Effector CD8-positive, alpha-beta T cell (primary cell): ENCODE measurements at places on chromosomes 3 and 15.

DNA sequence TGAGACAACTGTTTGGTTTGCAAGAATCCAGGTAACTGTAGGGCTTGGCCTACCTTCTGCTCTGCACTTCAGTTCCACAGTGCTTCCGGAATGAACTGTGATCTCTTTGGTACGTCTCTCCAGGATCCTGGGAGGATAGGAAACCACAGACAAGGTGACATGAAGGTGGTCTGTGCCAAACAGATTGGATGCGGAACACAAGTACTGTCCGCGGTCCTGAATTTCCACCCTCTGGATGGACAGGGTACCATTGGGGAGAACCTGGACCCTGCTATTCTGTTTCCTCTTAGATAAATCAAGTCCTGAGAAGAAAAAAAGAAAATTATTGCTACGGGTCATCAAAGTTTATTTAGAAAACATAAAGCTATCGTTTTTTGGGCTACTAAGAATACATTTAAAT lies 17.3 kb downstream of the IGSF10 start:
- DNase-seq = no peak

DNA sequence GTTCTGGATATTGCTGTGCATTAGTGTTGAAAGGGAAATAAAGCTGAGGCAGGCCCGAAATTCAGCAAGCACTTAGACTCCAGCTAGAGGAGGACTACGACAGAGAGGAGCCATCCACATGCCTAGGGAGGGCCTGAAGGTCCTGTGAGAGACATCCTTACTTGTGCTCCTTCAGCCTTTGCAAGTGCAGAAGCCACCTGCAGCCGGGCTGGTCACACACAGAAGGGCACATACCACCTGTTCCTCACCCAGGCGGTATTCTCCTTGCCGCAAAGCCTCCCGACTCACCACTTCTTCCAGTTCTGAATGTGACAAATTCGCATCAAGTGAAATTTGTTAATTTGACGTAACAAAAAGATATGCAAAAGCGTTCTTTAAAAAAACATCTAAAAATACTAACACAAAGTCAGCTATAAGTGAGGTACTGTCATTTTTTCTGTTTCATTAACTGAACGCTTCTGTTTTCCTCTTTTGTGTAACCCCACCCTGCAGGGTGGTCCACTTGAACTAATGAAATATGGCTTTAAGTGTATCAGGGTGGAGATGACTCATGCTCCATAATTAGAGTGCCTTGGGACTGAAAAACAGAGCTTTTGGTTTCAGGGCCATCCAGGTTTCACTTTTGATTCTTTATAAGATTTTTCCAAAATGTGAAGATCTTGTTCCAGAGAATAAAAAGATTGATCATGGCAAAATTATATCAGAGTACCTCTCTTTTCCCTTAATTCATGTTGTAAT lies 467.9 kb upstream of the ATP11B start:
- no peak for DNase-seq

- no peak for DNase-seq
Measured at GRCh38 chr15:82995076-82995475, 9.1 kb downstream of the RAMAC start.

DNA sequence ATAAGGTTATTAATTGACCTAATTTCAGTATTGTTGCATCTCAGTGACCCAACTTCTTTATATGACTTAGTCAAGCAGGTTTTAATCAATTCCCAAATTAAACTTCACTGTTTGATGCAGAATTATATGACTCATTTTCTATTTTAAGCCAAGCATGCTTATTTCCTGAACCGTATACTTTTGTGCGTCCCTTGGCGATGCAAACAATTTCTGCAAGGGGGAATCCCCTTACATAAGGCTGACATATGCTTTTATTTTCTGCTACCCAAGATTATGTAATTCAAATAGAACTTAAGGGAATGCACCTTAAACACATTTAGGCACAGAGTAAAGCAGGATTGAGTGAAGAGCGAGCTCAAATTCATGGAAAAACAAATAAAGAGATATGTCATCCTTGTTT lies 303.9 kb downstream of the PDCD6IP start:
- DNase-seq = no peak

DNA sequence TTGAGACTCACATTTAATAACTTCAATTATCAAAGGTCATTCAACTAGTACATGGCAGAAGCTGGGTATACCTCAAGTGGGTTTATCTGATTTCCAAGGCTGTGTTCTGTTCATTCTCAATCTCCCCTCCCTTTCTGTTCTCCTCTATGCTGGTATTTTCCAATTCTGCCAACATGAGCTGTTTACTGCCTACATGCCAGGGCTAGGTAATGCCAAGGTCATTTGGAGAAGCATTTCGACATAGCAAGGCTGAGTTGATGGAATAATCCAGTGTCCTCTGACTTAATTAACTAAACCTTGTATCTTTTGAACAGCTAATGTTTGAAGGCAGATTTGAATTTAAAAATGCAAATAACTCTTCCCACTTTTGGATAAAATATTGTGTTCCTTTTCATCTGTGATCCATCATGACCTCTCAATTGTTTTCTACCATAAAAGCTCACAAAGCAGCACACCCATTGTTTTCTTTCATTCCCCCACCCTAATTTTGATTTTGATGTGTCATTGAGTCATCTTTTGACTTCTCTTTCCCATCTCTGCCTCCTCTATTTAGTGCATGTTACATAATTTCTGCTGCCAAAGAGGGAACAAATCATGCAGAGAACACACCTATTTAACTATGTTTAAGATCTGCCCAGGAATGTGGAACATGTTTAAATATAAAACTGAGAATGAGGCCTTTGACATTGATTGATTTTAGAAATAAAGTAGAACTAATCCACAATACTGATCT lies 308.8 kb upstream of the NR2E3 start:
- no peak for DNase-seq

- no peak for DNase-seq
Measured at GRCh38 chr3:183626877-183627594, 8.4 kb upstream of the KLHL24 start.

GRCh38 chr15:73792415-73792814 lies 39.3 kb upstream of the INSYN1 start:
- DNase-seq = no peak

DNA sequence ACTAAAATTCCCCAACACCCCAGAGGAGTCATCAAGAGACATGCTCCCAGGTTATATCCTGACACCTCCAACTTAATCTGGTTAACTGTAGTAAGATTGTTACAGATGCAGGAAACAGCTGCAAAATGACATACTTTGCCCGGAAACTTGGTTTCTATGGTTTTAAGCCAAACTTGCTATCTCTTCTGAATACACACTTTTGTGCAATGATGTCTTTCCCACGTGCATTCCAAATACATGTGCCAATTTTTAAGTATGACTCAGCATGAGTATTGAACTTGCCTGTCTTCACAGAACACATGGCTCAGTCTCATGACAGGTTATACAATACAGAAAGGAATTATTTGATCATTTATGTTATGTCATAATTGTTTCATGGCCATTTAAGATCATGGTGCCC lies 207.0 kb upstream of the DCBLD2 start:
- no peak for DNase-seq

DNA sequence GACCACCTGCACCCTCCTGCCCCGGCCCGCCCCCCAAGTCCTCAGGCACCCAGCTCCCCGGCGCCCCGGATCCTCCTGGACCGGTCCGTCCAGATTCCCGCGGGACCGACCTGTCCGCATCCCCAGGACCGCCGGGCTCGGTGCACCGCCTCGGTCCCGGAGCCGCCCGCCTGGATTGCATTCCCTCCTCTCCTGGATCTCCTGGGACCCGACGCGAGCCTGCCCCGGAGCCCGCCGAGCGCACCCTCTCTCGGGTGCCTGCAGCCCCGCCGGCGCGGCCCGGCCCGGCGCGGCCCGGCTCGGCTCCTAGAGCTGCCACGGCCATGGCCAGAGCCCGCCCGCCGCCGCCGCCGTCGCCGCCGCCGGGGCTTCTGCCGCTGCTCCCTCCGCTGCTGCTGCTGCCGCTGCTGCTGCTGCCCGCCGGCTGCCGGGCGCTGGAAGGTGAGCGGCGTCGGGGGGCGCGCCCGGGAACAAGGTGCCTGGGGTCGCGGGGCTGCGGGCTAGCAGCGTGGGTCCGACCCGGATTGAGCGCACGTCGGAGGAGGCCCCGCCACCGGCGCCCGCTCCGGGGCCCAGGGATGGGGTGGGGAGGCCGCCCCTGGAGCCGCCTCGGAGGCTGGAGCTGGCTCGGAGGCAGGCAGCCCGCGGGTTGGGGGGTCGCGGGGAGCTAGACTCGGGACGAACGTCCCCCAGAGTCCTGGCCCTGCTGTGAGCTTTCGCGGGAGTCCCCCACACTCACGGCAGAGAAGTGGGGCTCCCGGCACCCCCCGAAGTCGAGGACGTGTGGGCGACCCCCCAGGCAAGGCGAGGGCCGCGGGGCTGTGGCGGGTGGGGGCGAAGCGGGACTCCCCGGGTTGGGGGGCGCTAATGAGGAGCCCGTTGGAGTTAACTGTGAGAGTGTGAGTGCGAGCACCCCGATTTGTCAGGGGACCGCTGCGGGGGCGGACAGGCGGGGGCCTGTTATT lies 610 bp downstream of the EPHB3 start:
- no peak for DNase-seq

GRCh38 chr3:112247350-112247749 lies 46.7 kb downstream of the SLC9C1 start:
- DNase-seq = no peak

GRCh38 chr15:68525815-68526214 lies 53.0 kb upstream of the CORO2B start:
- DNase-seq = no peak

GRCh38 chr3:64188810-64189560 lies 36.3 kb downstream of the PRICKLE2 start:
- DNase-seq = no peak

- DNase-seq = no peak
Measured at GRCh38 chr3:41222012-41222411, 22.7 kb downstream of the CTNNB1 start.

DNA sequence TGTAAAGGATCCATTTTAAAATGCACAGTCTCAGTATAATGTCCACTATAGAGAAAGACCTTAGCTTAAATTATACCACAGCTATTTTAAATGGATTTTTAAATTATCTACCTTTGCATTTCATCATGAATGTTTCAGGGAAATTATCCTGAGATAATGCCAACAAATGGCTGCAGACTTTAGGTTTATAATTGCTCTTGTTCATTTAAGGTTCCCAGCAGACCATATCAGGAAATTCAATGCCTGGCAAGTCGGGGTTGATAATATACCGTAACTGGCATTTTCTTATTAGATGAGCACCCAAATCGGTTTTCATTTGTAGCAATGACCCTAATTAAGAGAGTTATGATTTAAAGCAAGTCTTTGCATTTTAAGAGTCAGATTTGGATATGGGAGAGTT lies 227.1 kb upstream of the ARRDC4 start:
- DNase-seq = no peak

DNA sequence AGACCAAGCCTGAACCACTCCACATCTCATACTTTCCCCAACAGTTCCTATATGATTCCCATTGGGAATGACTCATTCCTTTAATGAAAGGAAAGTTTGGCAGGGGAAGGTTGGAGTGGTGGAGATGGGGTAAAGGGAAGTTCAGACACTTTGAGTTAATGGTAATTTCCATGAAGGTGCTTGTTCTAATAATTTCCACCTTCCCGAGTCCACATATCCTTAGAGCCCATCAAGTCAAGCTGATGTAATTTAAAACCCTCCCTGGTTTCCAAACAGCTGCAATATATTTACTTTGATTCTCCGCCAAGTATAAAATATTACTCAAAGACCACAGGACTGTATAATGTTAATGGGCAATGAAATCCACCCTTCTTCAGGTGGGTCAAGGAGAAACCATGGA lies 95.0 kb upstream of the GALNT15 start:
- DNase-seq = no peak
